ENCODE measurements at places on chromosomes 2 and 18.

DNA sequence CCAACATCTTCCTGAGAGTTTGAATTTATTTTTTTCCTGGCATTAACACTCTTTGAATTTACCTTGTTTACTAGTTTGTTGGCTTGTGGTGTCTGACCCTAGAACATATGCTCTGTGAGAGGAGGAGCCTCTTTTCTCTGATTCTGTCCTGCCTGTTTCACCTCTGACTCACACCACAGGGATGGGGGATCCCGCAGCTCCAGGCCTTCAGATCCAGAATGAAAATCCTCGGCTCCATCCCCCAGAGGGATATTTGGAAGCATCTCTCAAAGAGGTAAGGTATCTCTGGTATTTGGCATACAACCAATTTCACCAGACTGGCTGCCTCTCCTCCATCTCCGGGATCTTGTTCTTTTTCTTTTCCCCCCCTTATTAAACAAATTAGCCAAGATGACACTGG, 104.7 kb downstream of the GPR39 start:
- no peak for DNase-seq

- DNase-seq = no peak
Measured at GRCh38 chr18:6015364-6015763, 120.0 kb upstream of the TMEM200C start.

DNA sequence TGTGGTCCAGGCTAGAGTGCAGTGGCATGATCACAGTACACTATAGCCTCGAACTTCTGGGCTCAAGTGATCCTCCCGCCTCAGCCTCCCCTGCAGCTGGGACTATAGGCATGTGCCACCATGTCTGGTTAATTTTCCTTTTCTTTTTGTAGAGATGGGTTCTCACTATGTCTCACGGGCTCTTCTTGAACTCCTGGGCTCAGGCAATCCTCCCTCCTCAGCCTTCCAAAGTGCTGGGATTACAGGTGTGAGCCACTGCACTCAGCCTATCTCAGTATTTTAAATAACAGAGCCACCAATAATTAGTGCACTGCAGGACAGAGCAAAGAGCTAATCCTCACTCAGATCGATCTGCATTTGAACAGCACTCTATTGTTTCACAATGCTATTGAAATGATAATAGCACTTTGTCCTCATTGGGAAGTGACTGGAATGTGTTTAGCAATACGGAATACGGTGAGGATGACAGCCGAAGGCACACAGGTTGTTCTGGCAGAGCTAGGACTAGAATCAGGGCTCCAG, 335.9 kb downstream of the DLGAP1 start:
- no peak for DNase-seq

DNA sequence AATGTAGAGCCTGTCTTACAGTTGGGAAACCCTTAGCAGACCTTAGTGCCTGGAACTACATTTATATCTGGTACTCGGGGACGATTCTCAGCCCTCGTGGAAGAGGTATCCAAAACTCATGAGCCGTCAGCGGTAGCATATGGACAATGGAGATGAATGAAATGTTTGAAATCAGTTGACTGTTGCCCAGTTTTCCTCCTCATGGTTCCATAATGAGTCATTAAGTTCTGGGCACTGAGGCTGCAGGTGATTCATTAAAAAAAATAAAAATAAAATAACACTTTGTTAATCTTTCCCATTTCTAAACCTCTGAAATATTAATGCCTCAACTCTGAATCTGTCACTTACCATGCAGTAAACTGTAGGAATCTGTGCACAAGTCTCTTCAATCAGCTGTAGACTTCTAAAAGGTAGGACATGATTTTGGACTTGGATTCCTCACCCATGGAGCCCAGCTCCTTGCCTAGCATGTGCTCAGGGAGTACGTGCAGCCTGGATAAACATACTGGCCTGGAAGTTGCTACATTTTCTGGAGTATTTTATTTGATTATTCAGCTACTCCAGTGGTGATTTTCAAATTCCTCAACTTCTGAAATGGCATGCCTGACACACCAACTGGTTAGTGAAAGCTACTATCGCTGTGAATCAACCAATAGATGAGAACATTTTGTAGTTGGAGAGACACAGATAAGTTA, 979.2 kb downstream of the CNTNAP5 start:
- DNase-seq = no peak

GRCh38 chr2:241386519-241386918, 30.4 kb downstream of the FARP2 start:
- DNase-seq = no peak

- no peak for DNase-seq
Measured at GRCh38 chr2:158618891-158619490, 162.2 kb downstream of the PKP4 start.

GRCh38 chr2:28063492-28063962, 173.0 kb downstream of the BABAM2 start:
- no peak for DNase-seq

- DNase-seq = no peak
Measured at GRCh38 chr18:29439398-29439797, 1262.5 kb upstream of the CDH2 start.

- DNase-seq = no peak
Measured at GRCh38 chr2:27095427-27095744, 8.8 kb downstream of the KHK start.

- DNase-seq = peak; percentile 44
Measured at GRCh38 chr2:163607630-163608029, 128.2 kb downstream of the FIGN start.

DNA sequence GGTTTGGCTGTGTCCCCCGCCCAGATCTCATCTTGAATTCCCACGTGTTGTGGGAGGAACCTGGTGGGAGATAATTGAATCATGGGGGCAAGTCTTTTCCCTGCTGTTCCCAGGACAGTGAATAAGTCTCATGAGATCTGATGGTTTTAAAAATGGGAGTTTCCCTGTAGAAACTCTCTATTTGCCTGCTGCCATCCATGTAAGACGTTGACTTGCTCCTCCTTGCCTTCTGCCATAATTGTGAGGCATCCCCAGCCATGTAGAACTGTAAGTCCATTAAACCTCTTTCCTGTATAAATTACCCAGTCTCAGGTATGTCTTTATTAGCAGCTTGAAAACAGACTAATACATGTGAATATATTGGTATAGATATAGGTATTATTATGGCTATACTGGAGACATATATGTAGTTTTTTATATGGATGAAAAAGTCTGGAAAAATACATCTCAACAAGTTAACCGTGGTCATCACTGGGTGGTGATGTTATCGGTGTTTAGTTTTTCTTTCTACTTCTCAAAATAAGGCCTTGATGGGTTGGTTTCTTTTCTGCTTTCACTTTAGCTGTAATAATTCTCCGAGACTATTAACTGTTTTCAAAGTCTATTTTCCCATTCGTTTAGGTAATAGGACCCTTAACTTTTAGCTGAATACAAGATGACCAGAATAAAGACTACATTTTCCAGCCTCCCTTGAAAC, 39.1 kb upstream of the NCOA1 start:
- no peak for DNase-seq

GRCh38 chr2:105150231-105150630, 91.3 kb upstream of the GPR45 start:
- DNase-seq = no peak

- DNase-seq = no peak
Measured at GRCh38 chr2:30974092-30974491, 164.1 kb downstream of the GALNT14 start.

- peak; percentile 74 for DNase-seq
Measured at GRCh38 chr2:44075541-44075940, 79.8 kb upstream of the LRPPRC start.

DNA sequence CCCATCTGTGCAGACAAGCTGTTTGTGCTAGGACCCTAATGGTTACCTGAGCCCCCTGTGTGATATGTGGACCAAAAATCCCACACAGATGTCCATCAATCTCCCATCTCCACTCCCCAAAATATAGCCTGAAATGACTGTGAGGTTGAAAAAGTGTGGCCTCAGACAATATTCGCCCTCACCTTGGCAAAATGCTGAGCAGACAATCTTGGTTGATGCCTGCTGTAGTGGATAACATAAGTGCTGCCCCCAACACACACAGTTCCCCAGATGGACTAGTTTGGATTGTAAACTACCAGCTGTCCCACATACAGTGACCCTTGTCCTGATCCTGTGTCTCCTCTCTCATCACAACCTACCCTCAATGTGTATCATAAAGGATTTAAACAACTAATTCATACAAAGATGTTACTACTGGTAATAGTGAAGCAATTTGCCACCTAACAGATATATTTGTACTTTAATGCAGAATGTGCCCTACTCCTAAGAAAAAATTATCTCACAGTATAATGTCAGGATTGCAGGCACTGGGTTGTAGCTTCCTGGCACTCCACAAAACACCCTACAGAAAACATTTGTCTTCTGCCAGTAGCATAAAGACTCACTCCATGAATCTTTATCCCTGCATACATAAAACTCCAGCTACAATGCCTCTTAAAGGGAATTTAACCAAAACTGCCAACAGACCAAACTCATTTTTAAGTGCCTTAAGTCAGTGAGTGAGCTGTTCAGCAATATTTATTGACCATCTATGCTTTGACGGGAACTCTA, 161.6 kb downstream of the FBXO15 start:
- no peak for DNase-seq

DNA sequence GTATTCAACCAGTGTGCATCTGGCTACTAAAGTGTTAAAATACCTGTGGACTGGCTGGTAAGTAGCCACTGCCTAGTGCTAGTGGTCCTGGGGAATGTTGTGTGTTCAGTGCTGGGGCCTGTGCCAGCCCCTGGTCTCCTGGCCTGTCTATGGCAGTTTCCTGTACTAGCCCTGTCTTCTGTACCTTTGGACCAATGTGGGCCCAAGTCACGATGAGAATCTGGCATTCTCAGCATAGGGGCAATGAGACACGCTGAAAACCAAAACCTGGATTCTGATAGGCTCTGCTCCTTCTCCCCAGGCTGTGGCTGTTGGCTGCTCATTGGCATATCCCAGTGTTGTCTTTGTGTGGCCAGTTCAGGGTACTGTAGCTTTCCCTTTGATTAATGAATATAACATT, 170.4 kb downstream of the PTPRM start:
- DNase-seq = no peak

GRCh38 chr2:118861731-118862130, 14.3 kb upstream of the EN1 start:
- DNase-seq = no peak

DNA sequence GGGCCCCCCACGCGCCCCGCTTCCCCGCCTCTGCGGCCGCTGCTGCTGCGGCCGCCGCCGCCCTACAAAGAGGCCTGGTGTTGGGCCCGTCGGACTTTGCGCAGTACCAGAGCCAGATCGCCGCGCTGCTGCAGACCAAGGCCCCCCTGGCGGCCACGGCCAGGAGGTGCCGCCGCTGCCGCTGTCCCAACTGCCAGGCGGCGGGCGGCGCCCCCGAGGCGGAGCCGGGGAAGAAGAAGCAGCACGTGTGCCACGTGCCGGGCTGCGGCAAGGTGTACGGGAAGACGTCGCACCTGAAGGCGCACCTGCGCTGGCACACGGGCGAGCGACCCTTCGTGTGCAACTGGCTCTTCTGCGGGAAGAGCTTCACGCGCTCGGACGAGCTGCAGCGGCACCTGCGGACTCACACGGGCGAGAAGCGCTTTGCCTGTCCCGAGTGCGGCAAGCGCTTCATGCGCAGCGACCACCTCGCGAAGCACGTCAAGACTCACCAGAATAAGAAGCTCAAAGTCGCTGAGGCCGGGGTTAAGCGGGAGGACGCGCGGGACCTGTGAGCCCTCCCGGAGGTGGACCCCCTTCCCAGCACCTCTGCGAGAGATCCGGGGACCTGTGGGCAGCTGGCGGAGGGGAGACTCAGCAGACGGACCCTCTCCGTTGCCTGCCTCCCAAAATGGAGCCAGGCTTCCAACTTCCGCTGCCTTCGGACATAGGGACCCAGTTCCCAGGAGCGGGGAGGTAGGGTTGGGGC, 1.9 kb downstream of the SP5 start:
- DNase-seq = peak; percentile 42

DNA sequence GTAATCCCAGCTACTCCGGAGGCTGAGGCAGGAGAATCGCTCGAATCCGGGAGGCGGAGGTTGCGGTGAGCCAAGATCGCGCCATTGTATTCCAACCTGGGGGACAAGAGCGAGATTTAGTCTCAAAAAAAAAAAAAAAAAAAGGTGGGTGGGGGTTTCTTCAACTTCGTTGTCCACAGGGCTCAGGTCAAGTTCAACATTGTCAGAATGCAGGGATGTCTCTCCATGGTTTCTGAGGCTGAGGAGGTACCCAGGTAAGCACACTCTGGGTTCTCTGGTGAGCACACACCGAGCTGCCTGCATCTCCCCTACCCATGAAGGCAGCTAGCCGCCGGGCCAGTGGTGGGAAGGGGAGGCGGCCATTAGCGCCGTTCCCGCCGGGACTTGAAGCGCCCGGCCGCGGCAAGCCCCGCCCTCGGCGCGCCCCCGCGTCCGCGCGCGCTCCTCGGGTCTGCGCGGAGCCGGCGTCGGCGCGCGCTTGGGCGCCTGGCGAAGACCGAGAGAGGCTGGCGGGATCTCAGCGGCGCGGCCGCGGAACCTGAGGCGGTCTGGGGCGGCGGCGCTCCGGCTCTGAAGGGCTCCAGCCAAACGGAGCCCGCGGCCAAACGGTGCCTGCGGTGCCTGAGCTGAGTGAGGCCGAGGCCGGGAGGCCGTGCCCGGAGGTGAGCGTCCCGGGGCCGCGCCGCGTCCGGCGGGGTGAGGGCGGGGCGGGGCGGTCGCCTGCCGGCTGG, at the start of gene UBXN2A:
TSS of gene UBXN2A (plus strand) at position 477 of the 731 bp plus-strand sequence. CDS start 17,852 bp downstream, outside the sequence.
- DNase-seq = peak; percentile 91

- no peak for DNase-seq
Measured at GRCh38 chr18:10497206-10497749, 28.5 kb upstream of the NAPG start.

- no peak for DNase-seq
Measured at GRCh38 chr2:48200620-48201293, 294.5 kb upstream of the FBXO11 start.

DNA sequence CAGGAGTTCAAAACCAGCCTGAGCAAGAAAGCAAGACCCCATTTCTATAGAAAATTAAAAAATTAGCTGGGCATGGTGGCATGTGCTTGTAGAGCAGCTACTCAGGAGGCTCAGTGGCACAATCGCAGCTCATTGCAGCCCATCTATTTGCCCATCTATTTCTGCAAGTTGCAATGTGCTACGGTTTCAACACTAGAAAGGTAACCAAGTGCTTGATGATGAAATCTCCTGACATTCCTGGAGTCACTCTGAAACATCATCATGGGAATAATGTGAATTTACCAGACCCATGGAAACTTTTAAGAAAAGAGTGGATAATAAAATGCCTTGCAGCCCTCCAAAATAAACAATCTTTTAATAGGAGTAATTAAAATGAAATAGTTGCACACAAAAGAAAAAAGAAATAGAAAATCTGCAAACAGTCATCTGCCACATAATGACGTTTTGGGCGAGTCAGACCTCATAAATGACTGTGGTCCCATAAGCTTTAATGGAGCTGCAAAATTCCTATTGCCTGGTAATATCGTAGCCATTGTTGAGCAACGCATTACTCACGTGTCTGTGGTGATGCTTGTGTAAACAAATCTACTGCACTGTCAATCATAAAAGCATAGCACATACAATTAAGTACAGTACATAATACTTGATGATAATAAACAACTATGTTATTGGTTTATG, 46.6 kb upstream of the AMMECR1L start:
- DNase-seq = peak; percentile 7

All from NCI-H69 (cell line).